ENCODE measurements at places on chromosomes 16 and 17. TPM values are rescaled to one million over a fixed set of nuclear protein-coding genes. Genes with fewer than 3 reads are reported as not detected.

Gene KCNAB3
- polyA plus RNA-seq = not detected

Gene SLC47A2
- not detected for polyA plus RNA-seq

Gene YBX2
- polyA plus RNA-seq = not detected

Gene CTF1
- polyA plus RNA-seq = not detected

Gene TSNAXIP1
- polyA plus RNA-seq = not detected

Data from naive B cell (primary cell).